ENCODE measurements at places on chromosomes 3 and 15. TPM values are rescaled to one million over a fixed set of nuclear protein-coding genes. Genes with fewer than 3 reads are reported as not detected.

Gene PAQR5
- total RNA-seq = not detected

Gene TRH
- not detected for total RNA-seq

Gene TIGIT
- total RNA-seq = 21.5 TPM

Gene SPINT1
- total RNA-seq = 11.7 TPM

Gene GOLGA8J
- total RNA-seq = not detected

Gene FBXO40
- not detected for total RNA-seq

Gene ADGRG7
- total RNA-seq = not detected

Gene GFM1
- 69.1 TPM for total RNA-seq

Gene GP5
- total RNA-seq = 1.4 TPM

GRCh38 chr3:153599685-153600084 lies 437.7 kb downstream of the RAP2B start:
- no peaks in the 10 kb centered on the region for H3K27me3 ChIP-seq
- H3K4me1 ChIP-seq = peaks cover 5% of the 10 kb centered on the region
- ATAC-seq = no peak
- H3K4me3 ChIP-seq = no peak overlapping the region

- H3K27ac ChIP-seq = no peak overlapping the region
- no peak overlapping the region for H3K4me3 ChIP-seq
- no peak for ATAC-seq
Measured at GRCh38 chr3:107077391-107077790, 299.8 kb upstream of the CCDC54 start.

DNA sequence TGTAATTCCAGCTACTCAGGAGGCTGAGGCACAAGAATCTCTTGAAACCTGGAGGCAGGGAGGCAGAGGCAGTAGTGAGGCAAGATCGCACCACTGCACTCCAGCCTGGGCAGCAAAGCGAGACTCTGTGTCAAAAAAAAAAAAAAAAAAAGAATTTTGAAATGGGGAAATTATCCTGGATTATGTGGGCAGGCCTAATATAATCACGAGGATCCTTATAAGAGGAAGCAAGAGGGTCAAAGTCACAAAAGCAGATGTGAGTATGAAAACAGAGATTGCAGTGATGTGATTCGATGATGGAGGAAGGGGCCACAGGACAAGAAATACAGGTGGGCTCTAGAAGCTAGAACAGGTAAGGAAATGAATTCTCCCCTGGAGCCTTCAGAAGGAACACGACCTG lies 159.6 kb downstream of the LEKR1 start:
- no peaks in the 10 kb centered on the region for H3K36me3 ChIP-seq
- no peak overlapping the region for H3K27ac ChIP-seq
- ATAC-seq = no peak
- H3K4me1 ChIP-seq = no peaks in the 10 kb centered on the region
- no peaks in the 10 kb centered on the region for H3K27me3 ChIP-seq

DNA sequence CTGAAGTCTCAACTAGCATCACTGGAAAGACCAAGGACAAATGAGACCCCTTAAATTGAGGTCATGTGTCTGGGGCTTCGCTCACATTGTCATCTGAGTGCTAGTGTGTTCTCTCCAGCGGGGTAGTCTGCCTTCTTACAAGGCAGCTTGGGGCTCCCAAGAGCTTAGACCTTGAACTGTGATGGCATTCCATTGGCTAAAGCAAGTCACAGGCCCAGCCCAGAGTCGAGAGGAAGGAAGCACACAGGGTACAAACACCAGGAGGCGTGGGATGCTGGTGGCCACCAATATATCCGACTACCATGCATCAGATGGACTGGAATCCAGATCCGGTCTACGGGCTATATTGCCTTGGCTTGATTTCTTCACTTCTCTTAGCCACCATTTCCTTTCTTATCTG lies 31.5 kb upstream of the DYNC1LI1 start:
- H3K4me1 ChIP-seq = no peaks in the 10 kb centered on the region
- no peak overlapping the region for H3K27ac ChIP-seq
- ATAC-seq = no peak
- no peaks in the 10 kb centered on the region for H3K36me3 ChIP-seq
- H3K27me3 ChIP-seq = peaks cover 18% of the 10 kb centered on the region

DNA sequence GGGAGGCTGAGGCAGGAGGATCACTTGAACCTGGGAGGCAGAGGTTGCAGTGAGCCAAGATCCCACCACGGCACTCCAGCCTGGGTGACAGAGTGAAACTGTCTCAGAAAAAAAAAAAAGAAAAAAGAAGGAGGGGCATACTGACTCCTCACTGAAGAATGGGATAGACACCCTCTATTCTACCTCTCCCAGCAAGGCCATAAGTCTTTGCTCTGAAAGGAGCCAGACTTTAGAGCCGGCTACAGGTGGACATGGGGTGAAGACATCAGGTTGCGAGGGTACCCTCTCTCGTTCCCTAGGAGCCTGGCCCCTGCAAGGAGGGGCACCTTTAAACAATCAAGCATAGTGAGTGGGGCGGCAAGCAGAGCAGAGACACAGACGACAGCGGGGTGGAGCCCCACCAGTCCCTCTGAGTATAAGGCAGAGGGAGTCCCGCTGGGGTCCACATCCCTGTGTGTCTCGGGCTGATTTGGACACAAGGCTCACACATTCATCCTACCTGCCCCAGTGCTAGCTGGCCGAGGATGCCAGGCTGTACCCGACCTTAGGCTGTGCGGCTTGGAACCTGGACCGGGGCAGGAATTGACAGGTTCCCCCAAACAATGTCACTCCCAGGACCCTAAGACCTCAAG lies 1.1 kb downstream of the GRAMD2A start:
- no peak for ATAC-seq
- peaks cover 18% of the 10 kb centered on the region for H3K4me1 ChIP-seq
- H3K4me3 ChIP-seq = no peak overlapping the region
- peak overlapping the region; percentile 52 for H3K27ac ChIP-seq
- peaks cover 40% of the 10 kb centered on the region for H3K36me3 ChIP-seq
- H3K27me3 ChIP-seq = no peaks in the 10 kb centered on the region

- ATAC-seq = no peak
- H3K27ac ChIP-seq = no peak overlapping the region
- peaks cover 5% of the 10 kb centered on the region for H3K4me1 ChIP-seq
- no peak overlapping the region for H3K4me3 ChIP-seq
- H3K36me3 ChIP-seq = no peaks in the 10 kb centered on the region
Measured at GRCh38 chr15:79089331-79089889, 1.2 kb downstream of the RASGRF1 start.

GRCh38 chr3:98223907-98224672 lies 40.0 kb upstream of the OR5H6 start:
- no peaks in the 10 kb centered on the region for H3K4me1 ChIP-seq
- H3K36me3 ChIP-seq = no peaks in the 10 kb centered on the region

- peaks cover 13% of the 10 kb centered on the region for H3K27me3 ChIP-seq
- H3K27ac ChIP-seq = no peak overlapping the region
- H3K4me3 ChIP-seq = no peak overlapping the region
- H3K36me3 ChIP-seq = no peaks in the 10 kb centered on the region
- ATAC-seq = no peak
Measured at GRCh38 chr3:179512378-179512777, 50.3 kb upstream of the ACTL6A start.

DNA sequence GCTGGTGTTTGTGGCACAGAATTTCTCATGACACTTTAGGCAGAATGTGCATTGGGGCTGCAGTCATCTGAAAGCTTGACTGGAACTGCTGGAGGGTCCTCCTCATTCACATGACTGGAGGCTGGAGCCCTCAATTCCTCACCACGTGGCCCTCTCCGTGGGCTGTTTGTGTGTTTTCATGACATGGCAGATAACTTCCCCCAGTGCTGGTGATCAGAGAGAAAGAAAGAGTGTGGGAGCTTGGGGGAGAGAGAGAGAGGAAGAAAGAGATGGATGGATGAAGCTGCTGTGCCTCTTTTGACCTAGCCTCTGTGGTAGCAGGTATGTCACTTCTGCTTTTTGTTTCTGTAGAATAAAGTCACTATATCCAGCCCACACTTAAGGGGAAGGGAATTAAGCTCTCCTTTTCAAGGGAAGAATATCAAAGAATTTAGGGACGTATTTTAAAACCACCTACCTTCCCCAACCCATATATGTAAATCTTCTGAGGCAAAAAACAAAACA lies 169.6 kb upstream of the IL12A start:
- no peaks in the 10 kb centered on the region for H3K36me3 ChIP-seq
- H3K4me1 ChIP-seq = no peaks in the 10 kb centered on the region
- no peak overlapping the region for H3K27ac ChIP-seq
- peaks cover 28% of the 10 kb centered on the region for H3K27me3 ChIP-seq

- no peak overlapping the region for H3K4me3 ChIP-seq
- H3K36me3 ChIP-seq = no peaks in the 10 kb centered on the region
- no peak overlapping the region for H3K27ac ChIP-seq
- no peak for ATAC-seq
Measured at GRCh38 chr3:11230125-11230524, 42.1 kb upstream of the ATG7 start.

GRCh38 chr3:69764861-69765260 lies 25.6 kb downstream of the MITF start:
- no peaks in the 10 kb centered on the region for H3K36me3 ChIP-seq
- ATAC-seq = no peak
- no peak overlapping the region for H3K4me3 ChIP-seq
- no peak overlapping the region for H3K27ac ChIP-seq
- H3K4me1 ChIP-seq = no peaks in the 10 kb centered on the region
- H3K27me3 ChIP-seq = no peaks in the 10 kb centered on the region

DNA sequence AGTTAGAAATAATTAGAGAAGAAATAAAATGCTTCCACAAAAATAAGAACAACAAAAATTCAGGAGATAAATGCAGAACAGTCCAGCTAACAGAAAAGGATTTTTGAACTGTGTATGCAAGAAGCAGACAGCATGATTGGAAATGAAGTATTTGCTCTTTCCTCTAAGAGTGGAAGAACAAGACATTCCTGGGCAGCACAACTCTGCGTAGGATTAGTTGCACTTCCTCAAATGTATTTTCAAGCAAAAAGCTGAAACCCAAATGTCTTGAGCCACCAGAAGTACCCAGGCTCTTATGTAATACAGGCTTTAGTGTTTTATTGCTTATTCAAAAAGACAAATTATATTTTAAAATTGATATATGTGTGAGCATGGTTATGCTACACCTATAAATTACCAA lies 127.2 kb downstream of the ZBTB20 start:
- peaks cover 18% of the 10 kb centered on the region for H3K36me3 ChIP-seq
- H3K27me3 ChIP-seq = no peaks in the 10 kb centered on the region
- no peak overlapping the region for H3K27ac ChIP-seq
- H3K4me1 ChIP-seq = no peaks in the 10 kb centered on the region

GRCh38 chr3:16249336-16249735 lies 15.4 kb downstream of the DPH3 start:
- peaks cover 18% of the 10 kb centered on the region for H3K4me1 ChIP-seq
- H3K27ac ChIP-seq = no peak overlapping the region
- no peak for ATAC-seq
- no peaks in the 10 kb centered on the region for H3K27me3 ChIP-seq
- H3K36me3 ChIP-seq = no peaks in the 10 kb centered on the region

GRCh38 chr15:56390739-56391267 lies 25.6 kb downstream of the TEX9 start:
- H3K36me3 ChIP-seq = no peaks in the 10 kb centered on the region
- H3K4me1 ChIP-seq = no peaks in the 10 kb centered on the region
- H3K27ac ChIP-seq = no peak overlapping the region
- H3K27me3 ChIP-seq = peaks cover 8% of the 10 kb centered on the region
- no peak overlapping the region for H3K4me3 ChIP-seq

- H3K27me3 ChIP-seq = peaks cover 31% of the 10 kb centered on the region
- H3K36me3 ChIP-seq = no peaks in the 10 kb centered on the region
- no peak for ATAC-seq
- no peaks in the 10 kb centered on the region for H3K4me1 ChIP-seq
- H3K4me3 ChIP-seq = no peak overlapping the region
Measured at GRCh38 chr15:88032787-88033186, 223.8 kb downstream of the NTRK3 start.

- no peaks in the 10 kb centered on the region for H3K36me3 ChIP-seq
- no peak for ATAC-seq
- no peak overlapping the region for H3K4me3 ChIP-seq
- H3K27ac ChIP-seq = no peak overlapping the region
- H3K4me1 ChIP-seq = no peaks in the 10 kb centered on the region
Measured at GRCh38 chr3:30764891-30765290, 129.6 kb downstream of the GADL1 start.

DNA sequence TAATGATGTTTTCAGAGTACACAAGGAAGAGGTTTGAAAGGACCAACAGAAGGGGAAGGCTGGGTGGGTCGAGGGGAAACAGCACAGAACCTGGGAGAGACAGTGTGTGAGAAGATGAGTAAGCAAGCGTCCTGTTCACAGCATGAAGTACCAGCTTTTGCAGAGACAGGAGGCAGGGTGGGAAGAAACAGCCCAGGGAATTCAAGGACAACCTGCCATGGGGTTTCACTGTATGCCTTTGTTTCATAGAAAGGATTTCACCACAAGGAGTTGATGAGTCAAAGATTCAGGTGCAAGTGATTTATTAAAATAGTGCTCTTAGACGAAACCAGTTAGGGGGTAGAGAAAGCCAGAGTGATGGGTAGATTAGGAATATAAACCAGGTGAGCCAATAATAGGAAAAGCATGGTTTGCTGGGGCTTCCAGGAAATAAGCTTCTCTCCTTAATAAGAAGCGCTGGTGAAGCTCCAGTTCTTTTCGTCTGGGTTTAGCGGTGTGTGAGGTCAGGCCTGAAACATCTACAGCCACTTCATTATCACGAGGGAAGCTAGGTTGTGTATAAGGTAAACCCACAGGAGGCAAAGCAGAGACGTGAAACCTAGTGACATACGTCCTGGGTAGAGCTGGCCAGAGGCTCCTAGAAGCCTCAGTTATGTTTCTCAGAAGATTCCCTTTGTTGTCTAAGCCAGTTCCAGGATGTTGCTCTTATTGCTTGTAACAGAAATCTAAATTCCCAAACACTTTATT lies 3.9 kb downstream of the HHLA2 start:
- peak overlapping the region; percentile 1 for H3K4me3 ChIP-seq
- H3K27ac ChIP-seq = no peak overlapping the region
- ATAC-seq = peak; percentile 43
- no peaks in the 10 kb centered on the region for H3K36me3 ChIP-seq
- H3K4me1 ChIP-seq = peaks cover 32% of the 10 kb centered on the region

GRCh38 chr3:111932946-111933345 lies 45.9 kb upstream of the ABHD10 start:
- ATAC-seq = no peak
- no peak overlapping the region for H3K27ac ChIP-seq
- H3K27me3 ChIP-seq = no peaks in the 10 kb centered on the region
- H3K4me1 ChIP-seq = no peaks in the 10 kb centered on the region
- no peak overlapping the region for H3K4me3 ChIP-seq
